ENCODE measurements at places on chromosomes 7 and 10.

DNA sequence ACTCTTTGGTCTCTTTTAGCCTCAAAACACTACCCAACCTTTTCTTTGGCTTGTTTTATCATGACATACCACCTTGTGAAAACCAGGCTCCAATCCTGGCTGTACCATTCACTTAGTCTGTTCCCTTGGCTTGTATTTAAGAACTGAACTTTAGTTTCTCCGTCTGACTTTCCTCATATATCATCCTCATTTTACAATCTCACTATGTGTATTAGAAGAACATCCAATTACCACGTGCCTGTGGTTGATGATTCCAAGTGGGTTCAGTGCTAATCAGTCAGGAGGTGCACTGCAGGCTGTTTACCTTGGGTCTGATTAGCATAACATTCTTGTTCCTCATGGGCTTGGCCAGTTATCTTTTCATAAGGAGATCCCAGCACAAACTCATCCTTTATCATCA, 144.8 kb upstream of the KLF14 start:
- no peak for DNase-seq

GRCh38 chr10:113447278-113447677, 105.6 kb upstream of the HABP2 start:
- no peak for DNase-seq

GRCh38 chr7:112546723-112547513, 66.1 kb downstream of the LSMEM1 start:
- peak; percentile 74 for DNase-seq

- DNase-seq: no peak
Measured at GRCh38 chr7:81937091-81937490, 167.2 kb upstream of the HGF start.

DNA sequence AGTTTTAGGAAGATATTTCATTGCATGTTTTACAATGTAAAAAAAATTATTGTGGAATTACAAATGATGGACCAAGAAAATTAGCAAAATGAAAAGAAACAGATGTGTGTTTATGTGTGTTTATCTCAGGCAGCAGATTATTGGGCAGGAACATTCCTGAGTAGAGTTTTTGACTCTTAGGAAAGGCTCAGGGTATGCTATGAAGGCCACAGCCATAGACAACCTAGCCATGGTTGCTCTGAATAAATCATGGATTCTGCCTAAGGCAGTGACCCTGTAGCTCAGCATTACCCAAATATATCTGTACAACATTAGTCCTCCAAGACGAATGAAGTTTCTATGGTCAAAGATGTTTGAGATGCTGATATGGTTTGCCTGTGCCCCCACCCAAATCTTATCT, 298.3 kb downstream of the PTEN start:
- no peak for DNase-seq
